ENCODE measurements at places on chromosomes 4 and X. TPM values are rescaled to one million over a fixed set of nuclear protein-coding genes. Genes with fewer than 3 reads are reported as not detected.

The RHOXF1 gene
- total RNA-seq = not detected

The ABCG2 gene
- 1.0 TPM for total RNA-seq

The APELA gene
- total RNA-seq = not detected

The SYNPO2 gene
- total RNA-seq = 1.3 TPM

The MAGEC1 gene
- not detected for total RNA-seq

Data from epithelial cell of alveolus of lung (primary cell).